ENCODE measurements at places on chromosomes 6 and 20. TPM values are rescaled to one million over a fixed set of nuclear protein-coding genes. Genes with fewer than 3 reads are reported as not detected.

Gene GRIK2
- 6.7 TPM for total RNA-seq

Gene C20orf204
- total RNA-seq = 0.63 TPM

Gene CRISP2
- total RNA-seq = not detected

Gene CLDN20
- not detected for total RNA-seq

Gene HLA-DRB1
- 81.3 TPM for total RNA-seq

Gene HLA-A
- total RNA-seq = 329 TPM

- peaks cover 63% of the 10 kb centered on the region for H3K36me3 ChIP-seq
- peaks cover 12% of the 10 kb centered on the region for H3K4me1 ChIP-seq
- DNase-seq = no peak
- H3K27me3 ChIP-seq = no peaks in the 10 kb centered on the region
- no peak overlapping the region for H3K4me3 ChIP-seq
- H3K27ac ChIP-seq = no peak overlapping the region
Measured at GRCh38 chr20:38751360-38751976, 3.2 kb downstream of the ACTR5 start.

- H3K27ac ChIP-seq = no peak overlapping the region
- no peaks in the 10 kb centered on the region for H3K27me3 ChIP-seq
- H3K4me3 ChIP-seq = no peak overlapping the region
- H3K36me3 ChIP-seq = no peaks in the 10 kb centered on the region
- no peaks in the 10 kb centered on the region for H3K4me1 ChIP-seq
Measured at GRCh38 chr20:24402188-24402587, 67.2 kb upstream of the SYNDIG1 start.

DNA sequence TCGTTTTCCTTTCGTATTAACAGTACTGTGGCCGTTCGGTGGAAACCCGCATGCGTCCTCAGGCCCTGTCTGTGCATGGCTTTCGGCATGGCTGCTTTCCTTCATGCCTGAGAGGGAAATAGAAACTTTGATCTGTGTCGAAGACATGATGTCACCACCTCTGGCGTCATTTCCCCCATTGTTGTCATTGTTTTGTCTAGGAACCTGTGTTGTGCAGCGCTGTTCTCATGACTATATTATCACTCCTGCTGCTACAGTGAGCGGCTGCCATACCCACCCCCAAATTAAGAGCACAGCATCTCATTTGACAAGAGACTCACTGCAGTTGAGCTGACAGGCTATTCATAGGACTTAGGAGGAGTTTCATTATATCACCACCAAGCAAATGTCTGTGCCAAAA lies 172.3 kb downstream of the TMEM242 start:
- peak; percentile 40 for DNase-seq
- H3K27ac ChIP-seq = no peak overlapping the region
- H3K4me3 ChIP-seq = no peak overlapping the region
- H3K27me3 ChIP-seq = no peaks in the 10 kb centered on the region
- H3K36me3 ChIP-seq = no peaks in the 10 kb centered on the region

DNA sequence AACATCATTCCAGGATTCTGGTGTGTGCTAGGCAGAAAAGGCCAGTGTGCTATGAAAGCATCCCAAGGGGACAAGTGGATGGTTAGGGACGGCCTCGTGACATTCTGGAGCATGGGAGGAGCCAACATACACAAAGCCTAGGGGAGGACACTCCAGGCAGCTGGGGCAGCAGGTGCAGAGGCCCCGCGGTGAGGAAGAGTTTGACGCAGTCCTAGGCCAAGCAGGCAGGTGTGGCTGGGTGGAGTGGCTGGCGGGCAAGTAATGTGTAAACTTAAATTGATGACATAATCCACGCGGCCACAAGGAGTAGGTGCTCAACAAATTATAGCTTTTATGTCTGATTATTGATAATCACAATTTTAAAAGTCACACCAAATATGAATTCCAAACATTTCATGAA lies 93.6 kb downstream of the TMEM242 start:
- peaks cover 21% of the 10 kb centered on the region for H3K4me1 ChIP-seq
- no peak overlapping the region for H3K27ac ChIP-seq
- peaks cover 3% of the 10 kb centered on the region for H3K27me3 ChIP-seq
- no peak overlapping the region for H3K4me3 ChIP-seq
- DNase-seq = no peak
